ENCODE measurements at places on chromosomes 13 and 19.

- DNase-seq = no peak
Observed at GRCh38 chr13:67961331-67961730, 731.2 kb upstream of the PCDH9 start.

DNA sequence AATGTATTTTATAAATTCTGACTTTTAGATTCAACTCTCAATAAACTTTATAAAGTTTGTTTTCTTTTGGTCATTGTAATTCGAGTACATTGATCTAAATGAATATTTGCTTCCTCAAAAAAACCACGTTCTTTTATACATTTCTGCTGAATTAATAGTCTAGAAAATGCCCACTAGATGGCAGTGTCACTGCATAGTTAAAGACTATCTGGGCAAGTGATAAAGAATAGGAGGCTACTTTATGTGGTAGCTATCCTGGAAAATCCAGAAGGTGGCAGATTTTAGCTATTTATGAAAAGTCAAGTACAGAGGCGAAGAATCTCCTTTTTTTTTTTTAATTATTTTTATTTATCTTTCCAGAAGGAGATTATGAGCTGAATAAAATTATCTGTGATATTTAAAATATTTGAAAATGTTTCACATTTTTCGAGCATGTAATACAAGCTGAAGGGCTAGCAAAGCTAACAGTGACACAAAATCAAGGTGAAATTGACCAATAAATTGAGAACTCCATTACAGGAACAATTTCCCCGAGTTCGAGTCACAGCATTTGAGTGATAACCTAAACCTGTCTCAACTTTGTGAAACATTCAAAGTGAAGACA is 221.8 kb downstream of the OLFM4 start:
- peak; percentile 33 for DNase-seq

- no peak for DNase-seq
Observed at GRCh38 chr13:31081316-31081715, 80.4 kb downstream of the HSPH1 start.

DNA sequence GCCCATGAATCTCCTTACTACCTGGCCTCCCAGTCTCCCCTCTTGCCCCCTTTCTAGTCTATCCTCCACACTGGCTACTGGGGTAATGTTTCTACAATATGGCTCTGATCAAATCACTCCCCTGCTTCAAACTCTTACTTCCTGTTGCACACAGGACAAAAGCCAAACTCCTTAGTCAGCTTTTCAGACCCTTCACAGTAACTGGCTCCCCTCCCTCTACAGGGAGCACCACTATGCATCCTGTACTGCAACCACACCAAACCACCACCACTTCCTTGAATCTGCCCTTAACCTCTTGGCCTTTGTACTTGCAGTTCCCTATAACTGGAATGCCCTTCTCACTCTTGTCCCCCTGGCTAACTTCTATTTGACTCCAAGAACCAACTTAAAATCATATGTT is 32.2 kb downstream of the DEDD2 start:
- no peak for DNase-seq

DNA sequence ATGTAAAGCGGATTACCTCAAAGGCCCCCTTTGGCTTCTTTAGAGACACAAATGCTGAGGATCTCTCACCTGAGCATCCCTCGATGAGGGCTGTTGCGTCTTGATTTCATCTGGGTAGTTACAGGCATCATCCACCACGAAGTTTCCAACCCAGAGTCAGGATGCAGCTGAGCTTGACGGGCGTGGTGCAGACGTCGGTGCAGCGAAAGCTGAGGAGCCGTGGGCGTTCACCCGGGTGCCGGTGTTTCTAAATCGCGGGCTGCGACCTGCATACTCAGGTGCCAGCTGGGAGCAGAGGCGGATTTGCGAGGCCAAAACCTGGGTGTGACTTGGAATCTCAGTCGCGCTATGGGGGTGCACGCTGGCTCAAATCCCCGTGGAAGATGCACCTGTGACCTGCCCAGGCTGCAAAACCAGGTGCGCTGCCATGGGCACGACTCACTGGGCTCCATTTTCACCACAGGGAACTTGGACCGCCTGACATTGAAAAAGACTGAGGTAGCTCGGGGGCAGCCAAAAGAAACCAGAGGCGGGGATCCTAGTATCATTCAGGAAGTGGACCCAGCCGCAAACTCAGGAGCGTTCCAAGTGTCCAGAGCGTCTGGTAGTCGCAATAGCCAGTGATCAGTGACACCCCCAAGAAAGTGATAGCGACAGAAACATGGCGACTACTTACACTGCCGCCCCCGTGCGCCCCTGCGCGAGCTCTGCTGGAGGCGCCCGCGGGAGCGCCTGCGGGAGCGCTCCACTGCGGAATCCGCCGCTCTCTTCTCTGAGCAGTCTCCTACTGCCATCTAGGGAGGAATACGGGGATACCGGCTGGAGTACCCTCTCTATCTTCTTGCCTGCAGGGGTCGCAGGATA is 36.4 kb upstream of the IGFL4 start:
- peak; percentile 82 for DNase-seq

DNA sequence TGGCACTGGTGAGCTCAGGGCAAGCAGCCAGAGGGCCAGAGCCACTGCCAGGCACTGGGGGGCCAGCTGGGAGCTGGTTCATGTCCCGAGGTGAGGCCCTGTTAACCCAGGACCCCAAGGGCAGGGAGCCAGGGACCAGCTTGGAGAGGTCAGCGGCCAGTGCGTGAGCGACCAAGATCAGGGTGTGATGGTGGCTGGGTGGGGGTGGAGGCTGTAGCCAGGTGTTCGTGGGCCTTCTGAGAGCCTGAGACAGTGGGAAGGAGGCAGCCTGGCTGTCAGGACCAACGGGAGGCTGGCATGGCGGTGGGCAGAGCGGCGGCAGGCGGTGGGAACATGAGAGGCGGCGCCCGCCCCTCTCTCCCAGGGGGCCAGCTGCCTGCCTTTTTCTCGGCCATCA is 8.1 kb upstream of the KPTN start:
- DNase-seq = no peak

DNA sequence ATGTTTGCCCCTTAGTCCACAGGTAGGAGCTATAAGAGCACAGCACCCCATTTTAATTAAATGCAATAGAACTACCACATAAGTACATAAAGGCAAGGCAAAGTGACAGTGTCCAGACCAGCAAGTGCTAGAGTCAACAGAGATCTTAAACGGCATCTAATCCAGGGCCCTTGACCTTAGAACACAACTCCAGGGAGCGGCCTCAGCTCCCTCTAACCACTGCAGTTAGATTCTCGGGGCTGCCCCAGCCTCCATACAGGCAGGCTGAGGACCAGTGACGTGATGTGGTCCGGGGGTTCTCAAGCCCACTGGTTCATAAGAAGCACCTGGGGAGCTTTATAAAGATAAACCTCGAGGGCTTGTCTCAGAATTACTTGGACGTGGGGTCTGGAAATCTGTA is 10.0 kb upstream of the ATP12A start:
- no peak for DNase-seq

- no peak for DNase-seq
Observed at GRCh38 chr13:89115307-89115706, 1444.1 kb downstream of the SLITRK5 start.

DNA sequence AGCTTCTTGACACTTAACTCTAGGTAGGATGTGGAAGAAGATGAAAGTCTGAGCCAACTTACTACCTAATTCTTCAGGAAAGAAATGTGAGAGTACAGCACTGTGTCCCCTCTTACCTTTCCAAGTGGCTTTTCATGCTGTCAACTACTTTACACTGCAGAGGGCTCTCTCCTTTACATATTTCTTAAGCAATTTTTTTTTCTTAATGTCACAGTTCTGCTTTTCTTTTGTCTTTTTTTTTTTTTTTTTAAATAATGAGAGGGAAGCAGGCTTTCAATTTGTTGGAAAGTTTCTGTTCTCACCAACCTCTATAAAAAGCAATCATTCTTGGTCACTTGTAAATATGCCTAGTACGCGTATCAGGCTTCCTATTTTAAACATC is 212.7 kb upstream of the MIR17HG start:
- no peak for DNase-seq

- DNase-seq = no peak
Observed at GRCh38 chr13:32135056-32135390, 103.4 kb downstream of the FRY start.

- no peak for DNase-seq
Observed at GRCh38 chr13:40186626-40187323, 479.7 kb downstream of the FOXO1 start.

- DNase-seq = peak; percentile 64
Observed at GRCh38 chr19:7596211-7596937, 711 bp downstream of the CAMSAP3 start.

DNA sequence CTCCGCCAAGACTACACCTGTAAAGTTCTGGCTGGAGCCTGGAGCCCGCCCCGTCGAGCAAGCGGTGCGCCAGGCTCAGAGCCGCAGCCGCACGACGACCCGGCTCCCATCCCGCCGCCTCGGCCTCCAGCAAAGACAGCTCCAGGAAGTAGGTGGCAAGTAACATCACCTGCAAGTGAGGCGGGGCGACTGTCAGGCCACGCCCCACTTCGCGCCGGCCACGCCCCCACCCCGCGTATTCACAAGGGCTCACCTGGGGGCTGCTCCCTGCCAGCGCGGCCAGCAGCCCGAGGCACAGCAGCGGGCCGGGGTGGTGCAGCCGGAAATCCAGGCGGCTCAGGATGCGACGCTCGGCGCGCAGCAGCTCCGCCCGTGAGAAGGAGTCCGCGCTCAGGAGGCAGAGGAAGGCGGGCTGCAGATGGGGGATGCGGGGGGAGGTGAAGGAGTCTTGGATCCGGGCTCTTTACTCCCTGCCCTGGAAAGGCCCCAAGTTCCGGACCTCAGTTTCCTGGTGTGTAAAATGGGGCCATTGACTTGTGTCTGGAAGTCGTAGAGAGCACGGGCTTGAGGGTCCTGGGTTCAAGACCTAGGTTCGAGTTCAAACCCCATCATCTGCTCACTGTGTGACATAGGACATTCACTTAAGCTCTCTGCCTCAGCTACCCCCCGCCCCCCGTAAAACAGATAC is 3.2 kb downstream of the CCNP start:
- no peak for DNase-seq

DNA sequence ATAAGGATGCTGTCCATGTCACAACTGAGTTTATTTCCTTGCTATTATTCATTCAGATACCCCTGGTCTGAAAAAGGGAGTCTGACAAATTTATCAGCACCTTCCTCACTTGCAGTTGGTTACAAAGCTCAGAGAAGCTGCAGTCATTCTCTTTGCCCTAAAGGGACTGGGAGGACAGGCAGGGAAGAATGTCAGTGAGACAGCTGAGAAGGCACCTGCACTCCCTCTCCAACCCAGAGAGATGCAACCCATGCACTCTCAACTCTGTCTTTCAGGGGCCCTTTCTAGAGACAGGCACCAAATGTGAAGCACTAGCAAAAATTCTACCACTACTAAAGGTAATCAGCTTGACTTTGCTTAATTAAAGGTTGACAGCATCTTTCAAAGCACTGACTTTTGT is 83.3 kb downstream of the CRYL1 start:
- no peak for DNase-seq

DNA sequence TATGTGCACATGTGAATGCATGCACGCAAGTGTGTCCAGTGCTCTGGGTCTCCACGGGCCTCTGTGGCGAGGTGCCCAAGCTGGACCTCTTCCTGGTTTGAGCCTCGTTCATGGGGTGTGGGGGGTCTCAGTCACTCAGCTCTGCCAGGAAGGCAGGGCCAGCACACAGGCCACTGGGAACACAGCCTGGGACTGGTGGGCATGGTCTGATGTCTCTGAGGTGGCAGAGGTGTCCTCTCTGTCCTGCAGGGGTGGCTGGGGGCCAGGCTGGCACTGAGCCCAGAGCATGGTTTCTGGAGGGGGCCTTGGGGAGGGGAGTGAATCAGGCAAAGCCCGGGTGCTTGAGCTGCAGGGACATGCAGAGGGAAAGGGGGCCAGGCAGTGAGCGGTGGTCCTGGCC is 9.4 kb downstream of the LRP3 start:
- DNase-seq = no peak

DNA sequence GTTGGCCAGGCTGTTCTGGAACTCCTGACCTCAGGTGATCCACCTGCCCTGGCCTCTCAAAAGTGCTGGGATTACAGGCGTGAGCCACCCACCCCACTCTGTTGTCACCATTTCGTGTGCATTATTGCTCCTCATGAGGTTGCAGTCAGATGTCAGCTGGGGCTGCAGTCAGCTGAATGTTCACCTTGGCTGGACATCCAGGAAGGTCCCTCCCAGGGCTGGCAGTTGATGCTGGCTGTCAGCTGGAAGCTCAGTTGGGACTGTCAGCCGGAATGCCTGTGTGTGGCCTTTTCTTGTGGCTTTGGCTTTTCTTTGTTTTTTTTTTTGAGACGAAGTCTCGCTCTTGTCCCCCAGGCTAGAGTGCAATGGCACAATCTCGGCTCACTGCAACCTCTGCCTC is 6.6 kb downstream of the MEGF8 start:
- no peak for DNase-seq

- no peak for DNase-seq
Observed at GRCh38 chr13:95862408-95862807, 185.5 kb downstream of the DNAJC3 start.

DNA sequence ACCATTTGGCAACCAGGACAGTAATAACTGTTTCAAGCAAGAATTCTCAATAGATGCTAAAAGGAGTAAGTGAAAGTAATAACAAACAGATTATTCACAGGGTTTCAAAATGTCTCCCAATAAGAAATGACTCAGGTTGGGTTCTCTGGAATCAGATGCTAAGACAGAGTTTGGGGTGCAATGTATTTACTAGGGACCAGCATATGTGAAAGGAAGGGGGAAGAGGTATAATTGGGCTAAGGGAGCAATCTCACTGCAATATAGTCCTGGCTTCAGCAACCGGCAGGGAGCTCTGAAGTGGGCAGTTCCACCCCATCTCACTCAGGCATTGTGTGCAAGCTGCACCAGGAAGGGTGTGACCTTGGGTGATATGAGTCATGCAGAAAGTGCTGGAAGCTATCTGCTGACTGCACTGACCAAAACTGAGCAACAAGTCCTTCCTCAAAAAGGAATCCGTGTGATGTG is 23.4 kb downstream of the ZDHHC20 start:
- DNase-seq = peak; percentile 57

DNA sequence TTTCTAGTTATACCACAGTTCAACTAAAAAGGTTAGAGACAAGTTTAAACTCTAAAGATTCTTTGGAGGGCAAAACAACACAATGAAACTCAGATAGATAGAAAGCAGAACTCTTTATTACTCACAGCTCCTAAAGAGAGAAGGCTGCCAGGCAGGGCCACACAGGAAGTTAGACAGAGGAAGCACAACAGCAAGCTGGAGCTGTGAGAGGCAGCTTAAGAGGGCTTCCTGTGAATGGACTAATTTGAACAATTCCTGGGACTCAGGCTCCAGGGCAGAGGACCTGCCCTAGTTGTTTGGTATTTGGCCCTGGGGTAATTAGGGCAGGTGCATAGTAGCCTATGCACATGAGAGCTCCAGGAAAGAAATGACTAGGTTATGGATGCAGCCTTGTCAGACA is 803.6 kb downstream of the DIAPH3 start:
- DNase-seq = no peak

- no peak for DNase-seq
Observed at GRCh38 chr19:1441022-1441426, 2.8 kb downstream of the RPS15 start.
